Hepatocyte (in vitro differentiated cells): ENCODE measurements at places on chromosomes 16 and 17.

- peak; percentile 78 for DNase-seq
Observed at GRCh38 chr16:87317750-87318644, 805 bp upstream of the C16orf95 start.

- DNase-seq: peak; percentile 54
Observed at GRCh38 chr17:7355053-7355452, at the start of gene TMEM95. Gene TMEM95, plus strand, starts transcription at chr17:7355156. Its CDS starts 49 bp downstream, at chr17:7355205.

DNA sequence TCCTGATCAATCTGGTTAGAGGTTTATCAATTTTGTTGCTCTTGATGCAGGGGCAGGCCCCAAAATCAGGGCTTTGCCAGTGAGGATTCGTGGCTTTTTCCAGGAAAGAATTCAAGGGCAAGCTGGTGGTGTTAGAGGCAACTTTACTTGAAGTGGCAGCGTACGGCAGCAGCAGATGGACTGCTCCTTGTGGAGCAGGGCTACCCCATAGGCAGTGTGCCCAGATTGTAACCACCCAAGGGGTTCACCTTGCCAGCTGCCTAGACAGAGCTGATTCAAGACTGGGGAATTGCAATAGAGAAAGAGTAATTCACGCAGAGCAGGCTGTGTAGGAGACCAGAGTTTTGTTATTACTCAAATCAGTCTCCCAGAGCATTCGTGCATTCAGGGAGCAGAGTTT is 16.7 kb downstream of the DRC7 start:
- DNase-seq: no peak

- DNase-seq: no peak
Observed at GRCh38 chr17:17181666-17182597, 24.2 kb downstream of the PLD6 start.

DNA sequence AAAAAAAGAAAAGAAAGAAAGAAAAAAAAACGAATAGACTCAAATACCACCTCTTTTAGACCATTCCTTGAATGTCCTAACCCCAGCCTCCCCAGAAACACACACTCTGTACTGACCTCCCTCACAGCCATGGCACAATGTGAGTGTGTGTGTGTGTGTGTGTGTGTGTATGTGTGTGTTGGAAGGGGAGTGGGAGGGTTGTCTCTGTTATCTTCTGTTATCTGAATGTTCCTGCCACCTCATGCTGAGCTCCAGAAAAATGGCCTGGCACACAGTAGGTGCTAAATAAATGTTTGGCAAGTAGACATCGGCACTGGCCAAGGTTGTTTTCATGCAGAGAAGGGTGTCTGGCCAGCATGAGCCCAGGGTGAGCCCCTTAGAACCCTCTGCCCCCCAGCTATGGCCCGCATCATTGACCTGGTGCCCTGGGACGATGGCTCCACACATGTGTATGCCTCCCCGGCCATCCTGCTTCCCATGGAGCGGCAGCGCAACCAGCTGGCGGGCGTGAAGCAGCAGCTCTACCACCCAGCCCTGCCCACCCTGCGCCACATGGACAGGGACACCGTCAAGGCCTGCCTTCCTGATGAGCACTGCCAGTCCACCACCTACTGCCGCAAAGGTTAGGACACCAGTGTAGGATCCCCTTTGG is 6.6 kb upstream of the CNGB1 start:
- DNase-seq: no peak
